Hindlimb muscle (tissue), 1 donor: ENCODE measurements at places on chromosomes 2 and 18.

GRCh38 chr2:99771681-99772333 is 282.0 kb upstream of the REV1 start:
- DNase-seq, result no peak

DNA sequence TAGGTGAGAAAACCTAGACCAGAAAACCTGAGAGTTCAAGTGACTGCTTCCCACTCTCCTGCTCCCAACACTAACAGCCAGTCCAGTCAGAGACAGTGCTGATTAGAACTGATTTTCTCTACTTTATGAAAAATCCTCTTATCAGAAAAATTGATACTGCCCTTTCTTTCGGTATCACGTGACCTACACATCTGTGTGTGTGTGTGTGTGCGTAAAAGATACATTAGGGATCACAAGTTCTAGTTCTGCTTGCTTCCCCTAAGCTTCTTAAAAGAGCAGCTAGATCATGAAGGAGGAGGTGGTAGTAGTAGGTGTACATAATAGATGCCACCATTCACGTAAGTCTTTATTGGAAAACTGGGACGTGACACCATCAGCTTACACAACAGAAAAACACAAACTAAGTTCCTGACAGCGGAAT is 1.5 kb downstream of the ARL5A start:
- no peak for DNase-seq

DNA sequence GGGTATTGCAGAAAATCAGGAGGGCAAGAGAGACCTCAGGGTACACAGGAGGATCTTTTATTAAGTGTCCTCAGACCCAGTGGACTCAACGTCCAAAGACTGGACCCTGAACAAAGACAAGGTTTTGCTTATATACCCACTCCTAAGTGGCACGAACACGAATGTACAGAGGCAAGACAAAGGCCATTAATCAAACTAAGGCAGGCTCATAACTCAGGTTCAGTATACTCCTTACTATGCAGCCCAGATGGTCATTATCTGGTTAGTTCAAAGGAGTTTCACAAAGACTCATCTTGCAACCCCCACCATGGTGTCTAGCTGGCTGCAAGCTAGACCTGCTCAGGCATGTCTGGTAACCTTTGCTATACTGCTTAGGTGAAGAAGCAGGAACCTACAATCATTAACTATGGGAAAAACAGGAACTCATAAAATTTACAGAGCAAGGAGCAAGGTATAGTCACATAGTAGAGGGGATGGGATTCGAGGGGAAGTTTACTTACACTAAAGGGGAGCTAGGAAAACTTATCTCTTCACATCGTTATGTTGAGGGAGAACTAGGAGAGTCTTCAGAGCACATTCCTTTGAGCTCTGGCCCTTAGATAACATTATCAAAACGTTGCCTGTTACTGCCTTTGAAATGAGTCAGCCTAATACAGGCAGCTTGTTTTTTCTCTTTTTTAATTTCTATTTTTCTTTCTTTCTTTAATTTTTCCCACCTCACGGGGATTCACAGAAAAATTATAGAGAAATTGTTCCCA is 33.9 kb downstream of the SLC4A3 start:
- no peak for DNase-seq

GRCh38 chr18:74512321-74513053 is 16.3 kb downstream of the CNDP2 start:
- no peak for DNase-seq

DNA sequence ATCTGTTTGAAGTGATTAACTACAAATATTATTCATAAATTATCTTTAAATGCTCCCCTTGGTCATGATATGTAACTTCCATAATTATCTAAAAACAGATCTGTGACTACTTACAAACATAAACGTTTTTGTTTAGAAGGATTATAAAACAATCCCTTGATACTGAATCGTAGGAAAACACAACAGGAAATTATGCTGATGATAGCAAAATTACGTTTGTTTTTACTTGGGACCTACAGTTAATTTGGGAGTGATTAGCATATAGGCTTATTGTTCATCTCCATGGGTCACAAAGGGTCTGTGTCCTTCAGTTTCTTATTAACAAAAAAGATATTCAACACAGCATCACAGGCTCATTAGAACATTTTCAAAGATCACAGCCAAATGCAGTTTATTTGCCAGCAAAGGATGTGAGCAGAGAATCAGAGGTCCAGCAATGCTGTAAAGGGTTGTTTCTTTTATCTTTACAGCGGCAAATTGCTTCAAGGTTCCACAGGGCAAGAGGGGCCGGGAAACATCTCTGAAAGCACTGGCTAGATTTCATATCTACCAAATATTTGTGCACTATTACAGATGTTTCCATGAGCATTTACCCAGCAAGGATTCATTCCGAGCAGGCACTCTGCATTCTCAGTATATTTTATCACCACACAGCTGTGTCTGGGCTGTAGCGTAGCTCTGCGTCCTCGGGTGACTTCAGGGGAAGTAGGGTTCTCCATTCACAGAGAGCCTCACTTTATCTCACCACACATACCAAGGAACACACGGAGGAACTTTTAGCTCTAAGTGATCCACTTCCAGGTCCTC is 4.1 kb downstream of the CCDC195 start:
- DNase-seq, result no peak

- DNase-seq, result no peak
Observed at GRCh38 chr2:176817061-176817565, 395.5 kb upstream of the HNRNPA3 start.

DNA sequence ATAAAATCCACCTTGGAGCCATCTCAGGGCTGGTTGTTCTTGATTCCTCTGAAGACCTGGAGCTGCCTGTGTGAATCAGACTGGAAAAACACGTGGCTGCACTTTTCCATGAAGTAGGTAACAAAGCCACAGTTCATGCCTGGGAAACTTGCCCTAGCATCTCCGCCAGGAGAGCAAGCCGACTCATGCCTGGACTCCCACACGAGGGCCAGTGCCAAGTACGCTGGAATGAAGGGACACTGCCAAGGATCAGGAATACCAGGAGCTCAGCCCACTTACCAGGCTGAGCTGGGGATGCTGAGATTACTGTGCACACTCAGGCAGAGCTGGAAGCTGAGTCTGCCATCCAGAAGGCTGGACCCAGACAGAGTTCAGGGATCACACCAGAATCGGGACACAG is 10.9 kb upstream of the FHL2 start:
- peak; percentile 87 for DNase-seq

- no peak for DNase-seq
Observed at GRCh38 chr18:55582325-55582724, 5.7 kb downstream of the TCF4 start.

- no peak for DNase-seq
Observed at GRCh38 chr2:3301001-3301400, 76.6 kb downstream of the EIPR1 start.

- DNase-seq, result no peak
Observed at GRCh38 chr2:232925153-232925820, 55.2 kb downstream of the SNORC start.

DNA sequence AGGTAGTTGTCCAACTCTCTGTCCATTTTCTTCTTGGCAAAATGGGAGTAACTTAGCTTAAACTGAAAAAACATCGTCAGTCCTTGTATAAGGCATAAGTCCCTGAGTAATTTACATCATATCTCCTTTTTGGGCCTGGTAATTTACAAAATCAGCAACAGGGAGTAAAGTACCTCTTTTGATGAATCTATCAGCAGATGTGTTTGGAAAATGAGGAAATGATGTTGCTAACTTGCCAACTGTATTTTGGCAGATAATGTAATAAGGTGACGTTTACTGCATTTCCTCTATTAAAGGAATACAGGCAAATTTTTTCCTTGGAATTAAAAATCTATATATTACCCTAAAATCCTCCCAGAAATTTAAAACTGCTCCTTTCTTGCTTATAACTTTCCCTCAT is 29.2 kb downstream of the ANKRD44 start:
- DNase-seq, result no peak

GRCh38 chr2:24182507-24182906 is 7.7 kb downstream of the FAM228A start:
- DNase-seq, result no peak

DNA sequence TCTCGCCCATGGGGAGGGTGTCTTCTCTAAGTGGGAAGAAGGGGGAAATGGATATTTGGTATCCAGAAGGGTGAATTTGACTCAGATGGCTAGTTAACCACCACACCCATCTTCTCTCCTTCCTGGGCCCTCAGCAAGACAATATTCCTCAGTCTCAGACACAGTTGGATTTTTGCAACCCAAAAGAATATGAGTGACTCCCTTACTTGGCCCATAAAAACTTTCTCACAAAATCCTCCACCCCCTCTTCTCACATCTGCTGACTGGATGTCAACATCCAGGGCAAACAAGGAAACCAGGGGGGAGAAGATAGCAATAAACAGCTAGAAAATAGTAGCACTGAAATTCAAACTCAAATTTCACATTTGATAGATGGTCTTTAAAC is 35.3 kb upstream of the GCC2 start:
- DNase-seq, result no peak

DNA sequence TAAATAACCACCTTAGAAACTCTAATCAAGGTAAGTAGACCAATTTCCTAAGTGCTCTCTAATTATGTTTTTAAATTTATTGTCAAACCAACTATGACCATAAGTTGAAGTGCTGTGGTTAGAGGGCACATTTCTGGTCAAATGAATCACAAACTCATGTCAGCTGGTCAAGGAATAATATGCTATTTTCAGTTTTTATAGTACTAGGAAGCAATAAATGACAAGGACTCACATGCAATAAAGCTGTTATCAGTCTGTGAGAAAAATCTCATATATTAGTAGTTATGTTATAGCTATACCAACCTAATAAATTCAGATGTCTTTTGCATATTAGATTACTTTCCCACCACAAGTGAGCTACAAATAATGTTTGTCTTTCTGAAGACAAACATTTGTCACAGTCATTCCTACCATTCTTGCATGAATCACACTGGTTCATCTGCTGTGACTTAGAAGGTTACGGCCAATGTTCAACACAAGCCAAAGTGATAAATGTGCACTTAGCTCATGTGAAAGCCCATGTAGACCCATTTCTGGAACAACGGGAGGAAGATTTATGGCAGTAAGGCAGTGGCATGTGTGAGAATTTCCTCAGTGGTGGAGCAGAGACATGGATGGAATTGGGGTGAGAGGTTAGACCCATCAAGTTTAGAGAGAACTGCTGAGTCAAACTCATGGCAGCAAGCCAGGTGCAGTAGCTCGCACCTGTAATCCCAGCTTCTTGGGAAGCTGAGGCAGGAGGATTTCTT is 27.4 kb upstream of the CCNYL1 start:
- no peak for DNase-seq

DNA sequence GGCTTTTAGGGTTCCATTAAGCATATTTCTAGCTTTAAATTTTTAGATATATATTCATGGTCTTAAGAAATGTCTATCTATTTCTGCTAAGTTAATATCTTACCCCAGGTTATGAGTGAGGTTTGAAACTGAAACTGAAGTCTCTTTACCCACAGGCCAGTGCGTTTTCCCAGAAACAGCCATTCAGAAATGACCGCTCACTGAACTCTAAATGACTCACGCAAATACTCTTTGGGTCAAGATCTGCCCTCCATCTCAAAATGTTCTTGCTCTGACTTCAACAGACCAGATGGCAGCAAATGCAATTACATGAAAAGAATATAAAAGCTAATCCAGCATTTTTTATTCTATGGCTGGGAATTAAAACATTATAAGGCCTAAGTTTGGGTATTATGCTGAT is 315.2 kb downstream of the TDRD15 start:
- DNase-seq, result no peak

DNA sequence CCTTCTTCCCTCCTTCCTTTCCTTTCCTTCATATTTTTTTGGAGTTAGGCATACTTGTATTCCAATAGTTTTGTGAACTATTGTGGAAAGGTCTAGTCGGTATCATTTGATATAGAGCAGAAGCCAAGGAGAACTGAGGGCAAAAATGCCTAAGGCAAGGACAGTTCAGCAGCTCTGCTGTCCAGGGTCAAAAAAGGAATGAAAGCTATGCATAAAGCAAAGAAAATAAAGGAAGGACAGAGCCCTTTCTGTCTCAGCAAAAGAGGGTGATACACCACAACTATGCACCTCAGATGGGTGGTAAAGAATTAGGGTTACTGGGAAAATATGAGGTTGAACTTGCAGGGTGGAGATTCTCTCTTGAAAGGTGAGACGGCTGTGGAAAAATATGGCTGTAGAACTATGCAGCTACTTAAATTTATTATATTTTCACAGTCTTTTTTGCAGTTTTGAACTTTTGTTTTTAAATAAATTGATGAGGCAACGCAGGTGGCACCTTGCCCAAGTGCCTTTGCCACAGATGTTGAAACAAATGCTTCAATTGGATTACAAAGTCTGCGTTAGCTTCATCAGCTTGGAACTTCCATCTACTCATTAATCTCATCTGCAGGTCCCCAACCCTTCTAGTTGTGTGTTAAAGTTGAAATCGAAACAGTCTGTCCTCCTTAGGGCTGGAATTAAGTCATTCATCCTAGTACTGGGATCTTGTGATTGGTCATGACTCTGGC is 20.8 kb downstream of the LHCGR start:
- DNase-seq, result no peak

DNA sequence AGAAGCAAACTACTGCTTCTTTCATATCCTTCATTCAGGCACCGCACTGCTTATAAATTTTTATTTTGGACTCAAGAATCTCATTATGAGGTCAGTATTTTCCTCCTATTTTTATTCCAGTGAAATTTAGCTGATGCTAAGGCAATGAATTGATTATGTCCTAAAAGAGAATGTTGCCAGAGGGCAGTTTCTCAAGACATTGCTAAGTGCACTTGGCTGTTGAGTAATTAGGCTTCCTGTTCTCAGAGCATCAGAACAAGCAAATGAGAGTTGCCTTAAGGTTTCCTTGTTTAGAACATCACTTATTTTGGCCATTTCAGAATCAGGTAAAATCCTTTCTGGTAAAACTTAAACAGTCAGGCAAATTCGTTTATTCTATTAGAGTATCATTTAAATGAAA is 548.6 kb upstream of the ZEB2 start:
- DNase-seq, result no peak

DNA sequence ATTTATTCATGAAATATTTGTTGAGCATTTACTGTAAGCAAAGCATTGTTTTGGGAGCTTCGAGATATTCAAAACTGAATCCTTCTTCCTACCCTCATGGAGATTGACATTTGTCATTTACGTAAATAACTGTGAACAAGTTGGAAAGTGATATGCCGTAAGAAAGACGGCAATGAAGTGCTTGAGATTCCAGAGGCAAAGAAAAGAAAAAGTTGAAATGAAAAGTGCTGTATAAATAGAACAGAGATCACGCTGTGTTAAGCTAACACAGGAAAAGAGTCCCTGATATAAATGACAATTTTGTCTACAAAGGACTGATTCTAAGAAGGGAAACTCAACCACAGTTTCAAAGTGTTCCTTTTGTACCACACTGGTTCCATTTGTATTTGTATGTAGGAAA is 1.8 kb downstream of the CHRNA1 start:
- DNase-seq, result no peak

DNA sequence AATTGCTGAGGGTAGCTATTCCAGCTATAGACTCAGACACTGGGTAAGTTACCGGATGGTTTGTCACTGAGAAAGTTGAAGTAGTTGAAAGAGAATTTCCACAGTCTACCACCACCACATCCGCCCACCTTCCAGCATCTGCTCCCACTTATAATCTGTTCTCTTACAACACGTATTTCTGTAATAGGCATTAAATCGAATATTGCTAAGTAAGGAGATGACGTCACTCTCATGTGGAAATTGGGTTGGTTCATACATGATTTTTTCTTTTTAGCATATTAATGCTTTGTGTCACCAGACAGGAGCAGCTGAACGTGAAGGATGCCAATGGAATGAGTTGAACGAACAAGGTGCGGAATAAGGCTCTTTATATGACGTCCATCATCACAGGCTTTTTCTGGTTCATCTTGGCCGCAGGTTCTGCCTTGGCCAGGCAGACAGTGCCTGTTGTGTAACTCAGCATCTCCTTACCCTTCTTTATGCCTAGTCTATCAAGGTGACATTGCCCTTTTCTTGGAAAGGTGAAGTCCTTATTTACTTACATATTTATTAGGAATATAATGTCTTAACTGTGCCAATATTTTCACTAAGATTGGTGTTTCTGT is 45.9 kb downstream of the THUMPD2 start:
- DNase-seq, result no peak
